Bladder microvascular endothelial cell (primary cell): ENCODE measurements at places on chromosomes 6 and 20. TPM values are rescaled to one million over a fixed set of nuclear protein-coding genes. Genes with fewer than 3 reads are reported as not detected.

Gene RNF39
- total RNA-seq, result not detected in 2 replicates

Gene CST5
- total RNA-seq, result not detected in 2 replicates

Gene C20orf202
- total RNA-seq, result 0.06 TPM in 1 of 2 replicates, not detected in the other

Gene GJA10
- total RNA-seq, result not detected in 2 replicates

Gene SNPH
- 3.7 and 5.5 TPM in 2 replicates for total RNA-seq

Gene COL12A1
- 29.0 and 71.2 TPM in 2 replicates for total RNA-seq

Gene DEFB132
- not detected in 2 replicates for total RNA-seq

Gene LCA5
- total RNA-seq, result 3.3 and 3.6 TPM in 2 replicates

Gene ZBTB46
- total RNA-seq, result 28.7 and 46.9 TPM in 2 replicates

Gene C20orf141
- total RNA-seq, result not detected in 2 replicates

Gene BFSP1
- 1.8 and 2.1 TPM in 2 replicates for total RNA-seq

Gene POLR1C
- total RNA-seq, result 24.6 and 36.4 TPM in 2 replicates

Gene DNMT3B
- 1.7 and 4.0 TPM in 2 replicates for total RNA-seq

Gene RIMS1
- total RNA-seq, result 0.49 and 37.8 TPM in 2 replicates

Gene UST
- 0.16 and 0.25 TPM in 2 replicates for total RNA-seq

Gene LGSN
- not detected in 2 replicates for total RNA-seq

Gene RCAN2
- 0.63 and 3.2 TPM in 2 replicates for total RNA-seq

Gene WFDC12
- total RNA-seq, result not detected in 2 replicates

Gene APOM
- 0.16 and 0.25 TPM in 2 replicates for total RNA-seq

Gene SAPCD1
- 1.3 and 2.9 TPM in 2 replicates for total RNA-seq

Gene C6orf58
- under 0.01 and 0.50 TPM in 2 replicates for total RNA-seq
